C1 segment of cervical spinal cord (tissue), 14 donors: ENCODE measurements at places on chromosomes 3 and 15.

- no peak for DNase-seq
Observed at GRCh38 chr3:31934018-31934417, 47.0 kb downstream of the OSBPL10 start.

GRCh38 chr3:77460326-77460725 lies 420.4 kb downstream of the ROBO2 start:
- no peak for DNase-seq

DNA sequence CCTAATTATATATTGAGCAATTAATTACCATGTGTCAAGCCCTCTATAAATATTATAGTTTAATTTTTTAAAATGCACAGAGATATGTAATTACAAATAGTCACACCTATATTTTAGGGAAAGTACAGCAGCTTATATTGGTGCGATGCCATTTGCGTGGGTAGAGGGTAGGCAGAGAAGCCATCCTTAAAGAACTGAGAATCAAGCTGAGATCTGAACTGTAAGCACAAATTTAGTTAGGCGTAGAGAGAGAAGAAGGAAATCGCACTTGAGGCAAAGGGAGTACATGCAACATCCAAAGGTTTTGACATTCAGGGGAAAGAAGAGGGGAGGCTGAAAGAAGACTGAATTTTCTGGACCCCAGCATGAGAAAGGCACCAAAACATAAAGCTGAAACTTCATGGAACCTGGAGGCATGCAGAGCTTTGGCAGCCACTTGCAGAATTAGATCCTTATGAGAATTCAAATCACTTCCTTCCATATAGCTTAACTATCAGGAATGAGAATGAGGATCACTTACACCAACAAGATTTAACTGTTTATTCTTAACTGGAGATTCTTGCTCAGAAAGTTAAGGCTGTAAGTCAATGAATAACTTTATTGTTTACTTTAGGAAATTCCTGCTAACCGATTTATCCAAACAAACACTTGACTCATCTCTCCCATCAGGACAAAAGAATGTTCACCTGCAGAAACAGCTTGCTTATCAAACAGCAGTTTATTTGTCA lies 114.3 kb downstream of the TGFBR2 start:
- no peak for DNase-seq

GRCh38 chr3:14405360-14406238 lies 3.2 kb downstream of the SLC6A6 start:
- no peak for DNase-seq

- no peak for DNase-seq
Observed at GRCh38 chr3:126941721-126942270, 41.1 kb upstream of the PLXNA1 start.

DNA sequence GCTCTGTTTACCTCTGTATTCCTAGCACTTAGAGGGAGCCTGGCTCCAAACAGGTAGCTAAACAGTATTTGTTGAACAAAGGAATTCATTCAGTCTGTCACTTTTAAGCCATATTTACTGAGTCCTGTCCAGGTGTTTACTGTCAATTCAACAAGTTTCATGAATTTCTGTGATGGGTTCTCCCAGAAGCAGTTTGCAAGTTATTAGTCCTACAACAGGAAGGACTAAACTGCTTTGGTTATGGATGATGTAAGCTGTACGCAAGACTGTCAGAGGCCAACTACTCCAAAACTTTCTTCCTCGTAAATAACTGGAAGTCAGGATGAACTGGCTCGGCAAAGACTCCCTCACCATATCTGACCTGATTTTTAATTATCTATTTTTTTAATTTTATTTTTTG lies 25.1 kb downstream of the STIMATE start:
- DNase-seq: no peak

- no peak for DNase-seq
Observed at GRCh38 chr3:150681057-150681456, 22.7 kb downstream of the ERICH6 start.

GRCh38 chr3:101962055-101962454 lies 112.7 kb downstream of the NFKBIZ start:
- no peak for DNase-seq

DNA sequence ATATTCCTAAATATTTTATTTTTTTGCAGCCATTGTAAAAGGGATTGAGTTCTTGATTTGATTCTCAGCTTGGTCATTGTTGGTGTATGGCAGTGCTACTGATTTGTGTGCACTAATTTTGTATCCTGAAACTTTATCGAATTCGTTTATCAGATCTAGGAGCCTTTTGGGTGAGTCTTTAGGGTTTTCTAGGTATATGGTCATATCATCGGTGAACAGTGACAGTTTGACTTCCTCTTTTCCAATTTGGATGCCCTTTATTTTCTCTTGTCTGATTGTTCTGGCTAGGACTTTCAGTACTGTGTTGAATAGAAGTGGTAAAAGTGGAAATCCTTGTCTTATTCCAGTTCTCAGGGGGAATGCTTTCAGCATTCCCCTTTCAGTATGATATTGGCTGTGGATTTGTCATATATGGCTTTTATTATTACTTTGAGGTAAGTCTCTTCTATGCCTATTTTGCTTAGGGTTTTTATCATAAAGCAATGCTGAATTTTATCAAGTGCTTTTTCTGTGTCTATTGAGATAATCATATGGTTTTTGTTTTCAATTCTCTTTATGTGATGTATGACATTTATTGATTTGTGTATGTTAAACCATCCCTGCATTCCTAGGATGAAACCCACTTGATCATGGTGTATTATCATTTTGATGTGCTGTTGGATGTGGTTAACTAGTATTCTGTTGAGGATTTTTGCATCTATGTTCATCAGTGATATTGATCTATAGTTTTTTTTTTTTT lies 11.4 kb upstream of the SLC9A9 start:
- no peak for DNase-seq

GRCh38 chr15:94186770-94187331 lies 44.5 kb upstream of the MCTP2 start:
- DNase-seq: no peak

- no peak for DNase-seq
Observed at GRCh38 chr3:56621681-56622080, 61.4 kb downstream of the TASOR start.

- no peak for DNase-seq
Observed at GRCh38 chr15:42623951-42624350, 48.5 kb downstream of the STARD9 start.

DNA sequence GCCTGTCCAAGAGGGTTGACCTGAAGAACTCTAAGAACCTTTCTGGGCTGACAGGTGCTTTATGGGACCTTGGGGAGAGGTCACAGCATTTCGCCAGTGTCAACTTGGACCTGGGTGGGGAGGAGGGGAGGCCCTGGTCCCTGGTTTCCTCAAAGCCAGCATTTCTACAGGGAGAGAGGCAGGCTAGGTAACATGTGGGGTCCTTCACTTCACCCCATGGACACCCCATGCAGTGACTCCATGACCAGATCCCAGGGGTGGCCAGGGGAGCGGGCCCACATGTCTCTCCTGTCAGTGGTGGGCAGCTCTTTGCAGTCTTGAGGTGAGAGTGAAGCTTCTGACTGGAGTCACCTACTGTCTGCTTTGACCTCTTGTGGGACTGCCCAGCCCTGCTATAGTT lies 35.8 kb downstream of the GOLGA6L10 start:
- no peak for DNase-seq
